NCI-H1930 (cell line): ENCODE measurements at places on chromosomes 6 and 20.

GRCh38 chr6:140830666-140831065, 1302.1 kb upstream of the GJE1 start:
- no peak for DNase-seq

- DNase-seq: no peak
These were observed 6.8 kb upstream of the ADTRP start for GRCh38 chr6:11785415-11785773.

DNA sequence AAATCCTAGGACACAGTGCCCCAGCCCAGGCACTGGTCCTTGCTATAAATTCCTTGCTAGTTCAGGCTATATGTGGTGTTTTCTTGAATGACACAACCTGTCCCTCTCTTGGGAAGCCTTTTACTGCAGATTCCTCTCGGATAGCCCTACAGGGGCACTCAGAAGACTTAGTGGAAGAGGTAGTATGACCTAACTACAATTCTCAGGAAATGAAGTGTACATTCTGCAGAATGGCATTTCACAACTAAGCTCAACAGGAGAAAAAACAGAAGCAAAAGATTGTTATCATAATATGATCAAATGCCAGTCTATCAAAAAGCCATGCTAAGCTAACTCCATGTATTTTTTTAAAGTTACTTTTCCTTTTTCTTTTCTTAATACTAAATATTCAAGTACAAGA, 66.3 kb upstream of the FBXL4 start:
- no peak for DNase-seq

- DNase-seq: no peak
These were observed 247.9 kb upstream of the RAB32 start for GRCh38 chr6:146295695-146296094.

- no peak for DNase-seq
These were observed 52.0 kb downstream of the NHLRC1 start for GRCh38 chr6:18070486-18070885.

- no peak for DNase-seq
These were observed 35.6 kb downstream of the CNKSR3 start for GRCh38 chr6:154474648-154475428.

GRCh38 chr6:142888456-142888855, 56.5 kb downstream of the HIVEP2 start:
- DNase-seq: no peak

DNA sequence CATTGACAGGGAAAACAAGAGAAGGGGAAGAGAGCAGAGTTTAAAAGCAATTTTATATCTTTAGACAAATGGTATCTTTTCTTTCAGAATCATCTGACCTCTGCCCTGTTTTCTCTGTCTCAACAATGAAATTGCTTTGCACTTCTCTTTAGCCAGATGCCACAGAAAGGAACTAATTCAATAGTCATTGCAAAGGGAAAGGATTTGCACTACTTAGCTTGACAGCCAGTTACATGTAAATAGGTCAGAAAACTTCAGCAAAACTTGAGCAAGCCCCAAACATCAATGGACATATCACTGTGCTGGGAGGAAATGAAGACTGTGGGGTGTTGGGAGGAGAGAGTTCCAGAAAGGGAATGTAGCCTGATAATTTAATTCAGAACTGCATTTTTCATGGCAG, 181.3 kb upstream of the FAM83B start:
- DNase-seq: no peak
